ENCODE measurements at places on chromosomes 12 and 14. TPM values are rescaled to one million over a fixed set of nuclear protein-coding genes. Genes with fewer than 3 reads are reported as not detected.

- no peak for DNase-seq
These were observed 77.2 kb downstream of the RFLNA start for GRCh38 chr12:124371970-124372555.

DNA sequence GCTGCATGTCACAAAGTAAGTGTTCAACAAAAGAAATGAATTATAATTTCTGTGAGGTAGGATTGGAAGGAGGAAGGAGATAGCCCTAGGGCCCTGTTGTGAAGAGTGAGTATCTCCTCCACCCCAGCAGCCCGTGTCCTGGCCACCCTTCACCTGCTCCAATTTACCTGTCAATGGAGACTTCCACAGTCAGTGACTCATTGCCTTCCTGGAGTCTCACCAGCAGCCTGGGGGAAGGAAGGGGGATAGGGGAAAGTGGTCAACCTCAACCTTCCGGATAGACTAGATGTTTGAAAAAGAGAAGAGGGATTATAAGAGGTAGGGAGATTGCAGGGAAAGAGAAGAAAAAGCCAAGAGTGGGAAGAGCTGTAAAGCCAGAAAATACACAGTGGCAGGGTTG, 9.2 kb downstream of the STAT2 start:
- DNase-seq, result no peak

GRCh38 chr12:20220339-20220738, 148.0 kb upstream of the PDE3A start:
- no peak for DNase-seq

DNA sequence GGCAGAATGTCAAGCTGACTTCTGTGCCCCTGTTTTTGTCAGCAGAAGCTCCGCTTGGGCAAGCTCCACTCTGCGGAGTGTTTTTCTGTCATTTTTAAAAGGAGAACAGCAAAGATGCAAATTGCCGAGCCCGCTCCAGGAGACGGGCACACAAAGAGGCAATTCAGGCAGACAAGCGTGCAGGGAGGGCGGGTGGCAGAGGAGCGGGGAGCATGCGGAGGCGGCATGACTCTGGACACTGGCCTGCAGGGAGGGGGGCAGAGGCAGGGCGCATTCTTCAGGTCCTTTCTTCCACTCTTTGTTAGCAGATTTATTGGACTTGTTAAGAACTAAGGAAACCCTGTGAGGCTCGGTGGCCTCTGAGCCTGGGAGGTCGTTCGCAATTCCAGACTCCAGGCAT, 187.3 kb upstream of the RMST start:
- no peak for DNase-seq

DNA sequence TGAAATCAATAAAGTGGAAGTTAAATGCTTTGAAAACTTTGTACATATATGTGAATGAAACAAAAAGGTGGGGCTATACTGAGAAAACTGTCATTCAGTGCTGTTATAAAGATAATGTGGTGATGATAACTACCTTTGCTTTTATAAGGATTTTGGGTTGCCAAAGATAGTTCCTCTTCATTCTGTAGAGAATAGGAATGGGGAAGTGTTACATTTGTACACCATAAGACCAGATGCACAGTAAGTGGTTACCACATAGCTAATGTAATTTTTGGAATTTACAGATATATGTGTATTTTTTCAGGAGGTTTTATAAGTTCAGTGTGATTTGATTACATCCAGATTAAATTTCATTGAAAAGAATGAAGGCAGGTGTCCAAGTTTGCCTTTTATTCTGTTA, 18.1 kb downstream of the RAB21 start:
- DNase-seq, result no peak

GRCh38 chr14:78605897-78606500, 435.8 kb downstream of the NRXN3 start:
- DNase-seq, result no peak

GRCh38 chr12:20625531-20625930, 69.6 kb upstream of the SLCO1C1 start:
- no peak for DNase-seq

DNA sequence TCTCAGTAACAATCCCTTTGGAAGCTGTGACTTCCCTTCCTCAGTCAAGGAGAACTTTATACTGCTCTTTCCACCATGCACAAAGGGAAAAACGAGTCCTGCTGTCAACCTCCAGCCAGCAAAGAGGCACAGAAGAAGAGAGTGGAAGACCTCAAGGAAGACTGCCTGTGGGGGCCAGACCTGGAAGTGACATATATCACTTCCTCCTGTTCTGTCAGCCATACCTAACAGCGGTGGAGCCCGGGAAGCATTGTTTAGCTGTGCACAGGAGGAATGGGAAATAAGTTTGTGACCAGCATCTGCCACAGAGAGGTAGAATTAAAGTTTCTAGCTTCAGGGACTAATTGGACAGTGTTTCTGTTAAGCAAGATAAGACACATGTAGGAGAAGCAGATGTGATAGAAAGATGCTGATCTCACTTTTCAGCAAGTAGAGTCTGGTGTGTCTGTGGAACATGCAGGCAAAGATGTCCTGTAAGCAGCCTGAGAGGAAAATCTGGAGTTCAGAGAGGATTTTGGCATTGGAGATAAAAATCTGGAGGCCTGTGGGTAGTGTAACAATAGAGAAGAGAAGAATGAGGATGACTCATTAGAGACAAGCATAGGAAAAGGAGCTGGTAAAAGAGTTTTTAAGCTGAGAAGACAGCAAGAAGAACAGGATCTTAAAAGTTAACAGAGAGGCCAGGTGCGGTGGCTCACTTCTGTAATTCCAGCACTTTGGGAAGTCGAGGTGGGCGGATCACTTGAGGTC, 141.6 kb upstream of the CPSF6 start:
- no peak for DNase-seq

DNA sequence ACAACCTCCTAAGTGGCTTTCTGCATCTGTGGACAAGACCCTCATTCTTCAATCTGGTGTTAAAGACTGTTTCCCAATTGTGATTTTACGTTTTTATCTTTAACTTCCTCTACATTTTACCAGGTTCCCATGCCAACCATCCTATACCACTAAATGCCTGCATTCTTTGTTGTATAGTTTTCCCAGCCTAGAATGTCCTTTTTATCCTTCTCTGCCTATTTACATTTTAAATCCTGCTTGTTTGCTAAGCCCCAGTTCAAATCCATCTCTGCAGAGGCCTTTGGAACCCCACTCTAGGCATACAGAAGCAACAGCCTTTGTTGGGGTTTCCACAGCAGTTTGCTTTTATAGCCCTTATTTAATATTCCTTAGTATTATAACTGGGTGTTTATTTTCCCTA, 325.1 kb upstream of the DDHD1 start:
- no peak for DNase-seq

DNA sequence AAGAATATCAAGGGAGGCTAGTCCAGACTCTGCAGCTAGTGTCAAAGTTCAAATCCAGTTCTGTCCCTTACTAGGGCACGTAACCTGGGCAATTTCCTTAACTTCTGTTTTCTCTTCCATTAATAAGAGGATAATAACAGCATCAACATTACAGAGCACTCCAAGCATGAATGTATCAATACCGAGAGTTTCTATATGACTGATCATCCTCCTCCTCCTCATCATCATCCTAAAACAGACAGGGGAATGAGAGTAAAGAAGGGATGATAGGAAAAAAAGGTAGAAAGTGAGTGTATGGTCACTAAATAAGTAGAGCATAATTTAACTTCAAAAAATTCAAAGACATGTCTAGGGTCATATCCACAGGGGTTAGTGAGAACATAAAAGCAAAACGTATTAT, 171.4 kb downstream of the NDUFA12 start:
- no peak for DNase-seq

DNA sequence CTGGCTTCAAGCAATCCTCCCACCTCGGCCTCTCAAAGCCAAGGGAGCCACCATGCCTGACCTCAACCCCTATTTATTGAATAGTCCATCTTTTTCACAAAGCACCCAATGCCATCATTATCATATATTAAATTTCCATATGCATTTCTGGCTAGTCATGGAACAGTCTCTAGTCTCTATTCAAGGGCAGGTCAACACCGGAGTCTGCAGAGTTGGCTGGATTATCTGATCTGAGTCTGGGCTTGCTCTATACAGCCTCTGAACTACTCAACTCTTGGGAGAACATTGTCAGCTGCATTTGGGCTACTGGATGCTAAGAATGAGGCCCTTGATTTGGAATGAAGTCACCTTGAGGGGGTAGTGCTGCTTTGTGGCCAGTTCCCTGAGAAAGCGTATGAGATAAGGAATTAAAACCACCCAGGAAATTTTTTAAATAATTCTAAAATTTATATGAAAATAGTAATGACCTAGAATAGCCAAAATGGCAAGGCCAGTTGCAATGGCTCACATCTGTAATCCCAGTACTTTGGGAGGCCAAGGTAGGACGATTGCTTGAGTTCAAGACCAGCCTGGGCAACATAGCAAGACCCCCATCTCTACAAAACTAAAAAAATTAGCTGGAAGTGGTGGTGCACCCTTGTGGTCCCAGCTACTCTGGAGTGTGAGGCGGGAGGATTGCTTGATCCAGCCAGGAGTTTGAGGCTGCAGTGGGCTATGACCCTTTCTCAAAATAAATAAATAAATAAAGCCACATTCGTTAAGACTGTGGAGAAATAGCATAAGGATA, 6.9 kb upstream of the NAA25 start:
- DNase-seq, result no peak

- DNase-seq, result no peak
These were observed 237.6 kb downstream of the KCNH5 start for GRCh38 chr14:62807636-62808035.

DNA sequence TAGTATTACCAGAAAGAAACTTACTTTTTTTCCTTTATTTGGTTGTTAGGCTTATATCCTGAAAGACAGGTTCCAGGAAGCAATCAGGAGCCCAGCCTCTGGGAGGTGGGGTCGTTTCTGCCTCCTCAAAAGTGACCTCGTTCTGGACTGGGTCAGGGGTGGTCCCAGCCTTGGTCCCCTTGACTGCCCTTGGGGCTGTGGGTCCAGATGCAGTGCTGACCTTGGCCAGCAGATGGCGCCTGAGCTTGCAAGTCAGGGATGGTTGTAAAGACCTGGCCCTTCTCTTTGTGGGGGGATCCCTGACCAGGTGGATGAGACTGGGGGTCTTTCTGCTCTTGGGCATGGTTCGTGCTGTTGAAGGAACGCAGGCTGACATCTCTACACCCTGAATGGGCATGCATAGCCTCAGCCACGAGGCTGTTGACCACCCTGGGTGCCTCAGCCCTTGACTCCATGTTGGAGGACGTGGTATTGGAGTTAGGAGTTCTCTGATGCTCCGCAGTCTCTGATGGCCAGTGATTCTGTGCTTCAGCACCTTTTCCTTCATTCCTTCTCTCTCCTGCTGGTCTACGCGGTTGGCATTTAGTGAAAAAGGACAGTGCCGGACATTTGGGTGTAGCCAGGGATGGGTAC, 62.4 kb downstream of the ADCK1 start:
- DNase-seq, result peak; percentile 91

- no peak for DNase-seq
These were observed 76.6 kb upstream of the TMPO start for GRCh38 chr12:98438656-98439230.

GRCh38 chr14:92590176-92590575, 76.6 kb downstream of the RIN3 start:
- no peak for DNase-seq

DNA sequence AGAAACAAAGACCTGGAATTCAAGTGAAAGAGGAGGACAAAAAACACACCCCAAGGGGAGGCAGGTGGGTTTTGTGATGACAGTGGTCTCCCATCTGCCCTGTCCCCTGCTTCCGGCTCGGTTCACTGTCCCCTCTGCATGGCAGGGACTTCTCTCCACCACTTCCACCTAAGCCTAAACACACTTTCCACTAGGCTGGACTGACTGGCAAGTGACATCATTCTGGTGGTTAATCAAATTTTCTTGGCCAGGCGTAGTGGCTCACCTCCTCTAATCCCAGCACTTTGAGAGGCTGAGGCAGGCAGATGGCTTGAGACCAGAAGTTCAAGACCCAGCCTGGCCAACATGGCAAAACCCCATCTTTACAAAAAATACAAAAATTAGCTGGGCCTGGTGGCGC, 11.9 kb downstream of the PLEKHG6 start:
- DNase-seq, result no peak

DNA sequence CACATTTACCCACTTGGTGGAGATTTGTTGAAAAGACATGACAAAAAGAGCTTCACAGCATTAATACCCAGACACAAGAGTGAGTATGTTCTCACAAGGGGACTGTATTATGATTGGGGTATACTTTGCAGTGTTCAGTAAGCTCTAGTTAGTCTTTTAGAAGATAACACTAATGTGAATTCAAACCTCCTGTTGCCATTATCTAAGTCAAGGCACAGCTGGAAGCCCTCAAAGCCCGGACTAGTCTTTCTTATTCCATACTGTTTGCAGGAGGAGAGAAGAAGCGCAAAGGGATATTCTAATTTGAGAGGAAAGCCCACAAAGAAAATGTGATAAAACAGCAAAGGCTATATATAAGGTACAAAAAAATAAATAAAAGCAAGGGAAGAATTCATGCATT, 445.9 kb downstream of the SOX5 start:
- DNase-seq, result no peak

- DNase-seq, result no peak
These were observed 58.5 kb downstream of the NIN start for GRCh38 chr14:50772412-50772811.

DNA sequence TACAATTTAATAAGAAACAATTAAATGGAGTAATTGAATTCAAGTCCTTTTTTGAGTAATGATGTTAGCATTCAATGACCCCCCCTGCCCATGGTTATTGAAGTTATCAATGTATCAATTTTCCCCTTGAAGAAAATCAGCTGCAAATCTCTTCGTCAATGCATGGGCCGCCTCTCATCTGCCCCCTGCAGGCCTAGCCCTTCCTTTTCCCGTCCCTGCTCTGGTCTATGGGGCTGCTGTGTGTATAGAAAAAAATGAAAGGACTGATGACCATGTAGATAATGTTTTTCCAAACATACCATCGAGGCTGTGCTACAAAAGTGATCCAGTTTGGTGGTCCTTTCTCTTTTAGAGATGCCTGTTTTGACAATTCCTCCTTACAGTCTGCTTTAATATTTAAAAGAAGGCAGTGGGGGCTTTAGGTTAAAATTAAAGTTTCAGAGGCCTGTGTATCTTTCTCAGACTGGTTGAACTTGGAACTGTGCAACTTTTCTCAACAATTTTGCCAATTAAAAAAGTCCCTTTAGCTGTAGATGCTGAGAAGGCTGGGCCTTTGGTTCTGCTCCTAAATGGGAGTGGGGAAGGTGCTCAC, 98.4 kb downstream of the APAF1 start:
- DNase-seq, result no peak

GRCh38 chr12:103994235-103994634, 28.6 kb downstream of the TDG start:
- DNase-seq, result no peak

The POMT2 gene
- total RNA-seq, result 13.1 TPM

The PTPRQ gene
- 0.05 TPM for total RNA-seq

The RASSF9 gene
- 1.0 TPM for total RNA-seq
